ENCODE measurements at places on chromosomes 2 and 18.
A peak's percentile ranks its signal among the peaks of the same experiment; 100 is the strongest.

DNA sequence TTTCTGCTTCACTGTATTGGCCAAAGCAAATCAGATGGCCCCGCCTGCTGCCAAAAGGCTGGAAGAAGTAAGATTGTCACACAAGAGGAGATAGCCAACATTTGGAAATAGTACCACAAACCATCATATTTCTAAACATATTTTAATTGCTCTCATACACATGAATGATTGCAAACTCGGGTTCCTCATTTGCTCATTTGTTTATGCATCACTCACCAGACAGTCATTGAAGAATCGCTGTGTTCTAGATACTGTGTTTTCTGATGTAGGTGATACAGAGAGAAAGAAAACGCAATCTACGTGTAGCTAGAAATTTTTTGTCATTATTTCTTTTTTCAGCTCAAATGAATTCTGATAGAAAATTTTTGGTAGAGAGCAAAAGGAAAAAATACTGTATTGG, 1103.4 kb downstream of the TSN start:
- no peak for DNase-seq

GRCh38 chr18:8770657-8771056, 65.3 kb downstream of the MTCL1 start:
- no peak for DNase-seq

- no peak for DNase-seq
Observed at GRCh38 chr2:98761267-98761781, 30.4 kb upstream of the MGAT4A start.

DNA sequence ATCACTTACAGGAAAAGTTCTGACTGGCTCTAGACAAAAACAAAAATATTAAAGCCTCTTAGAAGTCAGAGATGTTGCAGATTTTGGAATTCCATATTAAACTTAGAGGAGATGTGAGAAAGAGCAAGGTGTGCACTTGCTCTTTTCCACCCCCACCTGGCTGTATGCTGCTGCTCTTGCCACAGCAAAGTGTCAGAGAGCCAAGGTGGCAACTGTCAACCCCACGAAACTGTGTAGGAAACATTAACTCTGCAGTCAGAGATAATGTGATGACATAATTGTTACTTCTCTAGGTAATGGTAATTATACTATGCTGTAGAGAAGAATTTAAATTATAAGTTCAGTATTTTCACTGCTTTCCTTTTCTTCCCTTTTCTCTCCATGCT, 25.4 kb downstream of the CD8A start:
- no peak for DNase-seq

- DNase-seq = no peak
Observed at GRCh38 chr2:233029321-233029720, 3.2 kb upstream of the NEU2 start.

GRCh38 chr2:32711219-32711618, 83.4 kb downstream of the TTC27 start:
- peak; percentile 61 for DNase-seq

- no peak for DNase-seq
Observed at GRCh38 chr2:65845442-65846182, 413.2 kb upstream of the SPRED2 start.

- DNase-seq = no peak
Observed at GRCh38 chr18:31647127-31647753, 37.1 kb downstream of the B4GALT6 start.

DNA sequence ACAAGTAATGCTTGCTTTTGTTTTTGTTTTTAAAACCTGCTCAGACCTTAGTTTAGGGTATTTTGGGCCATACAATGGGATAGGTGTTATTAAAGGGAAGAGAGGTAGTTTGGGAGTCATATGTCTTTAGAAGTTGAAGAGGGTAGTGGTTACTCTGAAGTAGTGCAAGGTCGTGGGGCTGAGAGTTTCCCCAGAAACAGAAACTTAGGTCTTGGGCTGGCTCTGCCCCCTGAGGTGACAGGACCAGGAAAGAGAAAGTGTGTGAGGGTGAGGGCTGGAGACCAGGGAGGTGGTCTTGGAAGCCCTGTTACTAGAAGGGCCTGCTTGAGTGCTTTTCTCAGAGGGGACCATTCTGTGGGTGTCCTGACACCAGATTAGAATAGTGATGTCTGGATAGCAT, 500.5 kb upstream of the SPHKAP start:
- DNase-seq = no peak

Data from A673 (cell line).